Activated gamma-delta T cell treated with anti-CD3 and anti-CD28 coated beads, Interleukin-2, amount 50 U/mL, for 16 hours (primary cell): ENCODE measurements at places on chromosomes 4 and X.

DNA sequence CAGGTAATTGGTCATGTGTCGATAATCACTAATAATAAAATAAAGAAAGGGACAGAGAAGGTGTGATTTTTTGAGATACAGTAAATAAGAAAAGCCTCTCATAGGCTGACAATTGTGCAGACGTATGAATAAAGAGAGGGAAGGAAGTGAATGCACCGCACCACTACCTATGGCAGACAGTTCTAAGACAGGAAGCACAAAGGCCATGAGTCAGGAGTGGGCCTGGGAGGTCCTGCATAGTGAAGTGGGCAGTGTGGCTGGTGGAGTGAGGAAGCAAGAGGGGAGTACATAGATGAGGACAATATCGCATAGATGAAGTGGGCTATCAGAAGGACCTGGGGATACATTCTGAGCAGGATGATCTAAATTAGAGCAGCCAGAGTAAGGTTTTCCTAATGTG lies 75.6 kb downstream of the BMP3 start:
- no peak for DNase-seq

DNA sequence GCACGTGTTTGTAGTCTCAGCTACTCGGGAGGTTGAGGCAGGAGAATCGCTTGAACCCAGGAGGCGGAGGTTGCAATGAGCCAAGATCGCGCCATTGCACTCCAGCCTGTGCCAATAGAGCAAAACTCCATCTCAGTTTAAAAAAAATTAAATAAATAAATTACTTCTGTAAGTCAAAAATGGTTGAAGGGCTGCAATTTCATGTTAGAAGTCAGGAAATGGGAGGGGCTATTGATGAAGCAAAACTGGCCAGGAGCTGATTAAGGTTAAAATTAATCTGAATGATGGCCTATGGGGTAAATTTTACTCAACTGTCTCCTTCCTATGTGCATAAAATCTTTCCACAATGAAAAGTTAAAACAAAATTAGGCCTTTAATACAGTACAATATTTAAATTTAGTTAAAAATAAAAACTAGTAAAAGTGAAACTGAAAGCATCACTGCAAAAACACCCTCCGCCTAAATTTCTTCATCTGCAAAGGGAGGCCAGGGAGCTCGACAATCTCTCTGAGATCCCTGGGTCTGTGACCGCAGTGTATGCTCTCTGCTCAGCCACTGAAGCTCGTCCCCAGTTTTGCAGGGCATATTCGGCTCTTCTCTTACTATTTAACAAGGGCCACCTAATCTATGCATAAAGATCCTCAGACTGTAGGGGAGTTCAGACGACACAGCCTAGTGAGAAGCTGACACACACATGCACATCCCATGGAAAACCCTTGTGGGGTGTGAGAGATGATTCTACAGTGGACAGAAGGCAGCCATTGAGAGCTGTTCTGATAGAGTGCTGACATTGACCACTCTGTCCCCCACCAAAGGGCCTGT lies 57.2 kb downstream of the IRF2 start:
- peak; percentile 14 for DNase-seq

- no peak for DNase-seq
Measured at GRCh38 chr4:168651374-168651773, 154.5 kb downstream of the PALLD start.

DNA sequence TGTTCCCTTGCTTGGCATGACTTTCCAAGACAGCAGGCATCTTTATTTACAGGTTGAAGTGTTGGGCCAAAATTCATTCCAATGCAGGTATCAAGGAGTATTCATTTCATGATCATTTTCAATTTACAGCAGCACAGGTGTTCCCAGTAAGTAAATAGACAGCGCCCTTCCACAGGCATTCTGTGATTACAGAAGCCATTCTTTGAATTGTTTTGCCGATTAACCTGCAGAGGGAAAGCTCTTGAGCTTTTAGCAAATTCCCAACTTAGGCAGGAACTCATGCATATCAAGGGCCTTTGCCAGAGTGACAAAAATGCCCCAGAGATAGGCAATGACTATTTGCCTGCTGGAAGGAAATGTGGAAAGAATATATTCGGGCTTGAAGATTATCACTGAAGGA lies 6.8 kb downstream of the TXK start:
- DNase-seq, result no peak

- no peak for DNase-seq
Measured at GRCh38 chrX:65513610-65514009, 21.0 kb downstream of the LAS1L start.

- no peak for DNase-seq
Measured at GRCh38 chr4:108324450-108324849, 155.7 kb upstream of the LEF1 start.

DNA sequence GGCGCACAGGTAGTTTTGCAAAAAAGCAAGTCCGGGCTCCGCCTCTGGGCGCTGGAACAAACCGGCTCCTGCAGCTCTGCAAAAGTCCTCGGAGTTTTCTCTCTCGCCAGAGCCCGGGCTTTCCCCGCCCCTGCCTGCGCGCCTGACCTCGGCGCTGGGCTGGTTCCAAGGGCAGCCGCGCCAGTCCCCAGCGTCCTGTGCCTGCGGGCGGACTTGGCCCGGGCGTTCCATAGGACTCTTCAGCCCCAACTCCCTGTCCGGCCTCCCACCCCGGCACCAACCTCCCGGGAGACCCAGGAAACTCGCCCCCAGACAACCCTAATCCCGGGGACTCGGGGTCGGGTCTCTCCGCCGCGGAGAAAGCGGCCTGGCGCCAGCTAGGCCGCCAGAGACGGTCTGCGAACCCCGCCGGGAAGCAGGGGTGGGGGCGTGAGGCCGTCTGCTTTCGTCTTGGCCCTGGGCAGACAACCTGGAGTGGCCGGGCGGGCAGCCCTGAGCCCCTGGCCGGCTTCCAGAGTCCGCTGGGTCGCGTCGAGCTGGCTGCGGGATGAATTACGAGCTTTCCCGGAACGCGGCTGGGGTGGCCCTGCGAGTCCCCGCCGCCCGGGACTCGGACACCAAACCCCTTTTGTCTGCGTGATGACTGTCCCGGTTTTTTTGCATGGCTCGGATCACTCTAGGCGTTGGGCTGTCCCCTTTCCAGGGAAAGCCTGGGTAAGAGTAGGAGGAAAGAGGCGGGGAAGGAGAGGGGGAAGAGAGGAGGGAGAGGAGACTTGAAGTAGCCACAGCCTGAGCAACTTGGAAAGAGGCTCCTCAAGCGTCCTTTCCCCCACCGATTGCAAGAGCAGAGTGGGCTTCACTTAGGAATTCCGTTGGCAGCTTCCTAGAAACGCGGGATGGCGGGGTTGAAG lies 916 bp downstream of the MXRA5 start:
- DNase-seq, result no peak

DNA sequence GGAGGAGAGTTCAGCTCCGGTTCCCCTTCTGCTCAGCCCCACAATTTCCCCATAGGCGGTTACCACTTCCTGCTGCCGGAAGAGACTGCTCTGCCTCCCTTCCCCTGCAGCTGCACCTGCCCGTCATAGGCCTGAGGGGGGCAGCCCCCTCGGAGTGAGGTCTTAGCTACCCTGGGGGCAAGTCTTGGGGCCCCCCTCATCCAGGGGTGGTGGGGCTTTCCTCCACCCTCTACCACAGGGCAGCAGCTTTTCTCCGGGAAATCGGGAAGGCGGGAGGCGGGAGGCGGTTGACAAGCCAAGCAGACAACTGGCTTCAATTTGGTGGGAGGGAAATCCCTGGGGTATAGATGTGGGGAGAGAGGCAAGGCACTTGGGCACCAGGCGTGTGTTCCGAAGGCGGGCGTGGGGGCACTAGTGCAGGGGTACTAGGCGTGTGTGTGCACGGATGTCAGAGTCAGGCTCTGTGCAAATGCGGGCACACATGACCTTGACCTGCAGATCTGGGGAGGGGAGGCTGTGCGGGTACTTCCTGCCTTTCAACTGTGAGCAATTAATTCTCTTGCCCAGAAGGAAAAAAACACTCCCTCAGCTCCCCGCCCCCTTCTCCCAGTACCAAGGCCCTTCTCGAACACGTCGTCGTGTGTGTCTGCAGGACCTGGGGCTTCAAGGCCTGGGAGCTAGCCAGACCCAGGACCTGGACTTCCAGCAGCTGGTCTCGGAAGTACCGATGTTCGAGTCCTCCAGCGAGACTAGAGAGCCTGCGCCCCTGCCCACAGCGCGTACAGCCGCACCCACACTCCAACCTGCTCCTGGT lies 1.0 kb upstream of the ARHGAP4 start:
- DNase-seq, result peak; percentile 70

- DNase-seq, result no peak
Measured at GRCh38 chr4:152713951-152714705, 34.3 kb upstream of the TMEM154 start.
